ENCODE measurements at places on chromosomes 6 and 20.

DNA sequence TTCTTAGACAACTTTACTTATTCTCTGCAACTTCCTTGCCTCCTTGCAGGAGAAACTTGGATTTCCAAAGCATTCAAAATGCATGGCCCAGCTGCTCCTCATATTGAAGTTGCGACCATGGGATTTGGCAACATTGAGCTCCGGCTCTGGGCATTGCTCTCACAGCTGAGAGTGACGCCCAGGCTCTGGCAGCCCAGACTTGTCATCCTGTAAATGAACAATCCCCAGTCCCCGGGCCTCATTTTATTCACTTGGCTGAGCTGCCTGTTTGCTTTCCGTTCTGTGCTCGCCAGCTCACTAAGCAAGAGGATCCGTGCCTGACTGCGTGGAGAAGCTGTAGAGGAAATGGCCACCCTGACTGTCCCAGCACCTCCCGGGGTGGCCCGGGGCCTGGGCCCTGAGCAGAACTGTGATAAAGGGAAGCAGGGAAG lies 119.5 kb upstream of the CD93 start:
- peak; percentile 68 for DNase-seq

- no peak for DNase-seq
Measured at GRCh38 chr20:44990957-44991356, 24.6 kb downstream of the STK4 start.

- DNase-seq, result no peak
Measured at GRCh38 chr6:165963750-165964149, 203.9 kb downstream of the TBXT start.

GRCh38 chr6:144259986-144260385 lies 25.1 kb upstream of the UTRN start:
- DNase-seq, result peak; percentile 67

- no peak for DNase-seq
Measured at GRCh38 chr20:48287552-48288170, 502.4 kb upstream of the SULF2 start.

GRCh38 chr6:9514146-9514545 lies 900.7 kb downstream of the TFAP2A start:
- no peak for DNase-seq

- no peak for DNase-seq
Measured at GRCh38 chr6:96963809-96964208, 39.3 kb downstream of the KLHL32 start.

DNA sequence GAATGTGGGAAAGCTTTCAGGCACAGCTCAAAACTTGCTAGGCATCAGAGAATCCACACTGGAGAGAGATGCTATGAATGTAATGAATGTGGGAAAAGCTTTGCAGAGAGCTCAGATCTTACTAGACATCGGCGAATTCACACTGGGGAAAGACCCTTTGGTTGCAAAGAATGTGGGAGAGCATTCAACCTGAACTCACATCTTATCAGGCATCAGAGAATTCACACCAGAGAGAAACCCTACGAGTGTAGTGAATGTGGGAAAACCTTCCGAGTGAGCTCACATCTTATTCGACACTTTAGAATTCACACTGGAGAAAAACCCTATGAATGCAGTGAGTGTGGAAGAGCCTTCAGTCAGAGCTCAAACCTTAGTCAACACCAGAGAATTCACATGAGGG lies 8.7 kb downstream of the ZNF165 start:
- no peak for DNase-seq

Measured in AG10803 (cell line).